CD8-positive, alpha-beta memory T cell (primary cell): ENCODE measurements at places on chromosomes 12 and 14.

DNA sequence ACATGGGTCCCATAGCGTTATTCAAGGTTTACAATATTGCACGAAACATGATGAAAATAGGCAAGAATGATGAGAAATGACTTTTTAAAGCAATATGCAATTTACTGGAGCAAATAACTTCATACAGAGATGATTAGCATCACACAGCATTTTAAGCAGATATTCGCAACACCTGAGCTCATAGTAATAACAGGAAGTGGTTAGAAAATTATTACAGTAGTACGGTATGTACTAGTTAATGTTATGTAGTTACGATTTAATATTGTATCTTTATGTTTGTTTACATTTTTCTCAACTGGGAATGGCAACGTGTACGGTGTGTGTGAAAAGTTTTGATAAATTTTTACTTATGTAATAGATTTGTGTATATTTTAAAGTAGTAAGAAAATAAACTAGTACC lies 102.6 kb downstream of the OSBPL8 start:
- DNase-seq: no peak

DNA sequence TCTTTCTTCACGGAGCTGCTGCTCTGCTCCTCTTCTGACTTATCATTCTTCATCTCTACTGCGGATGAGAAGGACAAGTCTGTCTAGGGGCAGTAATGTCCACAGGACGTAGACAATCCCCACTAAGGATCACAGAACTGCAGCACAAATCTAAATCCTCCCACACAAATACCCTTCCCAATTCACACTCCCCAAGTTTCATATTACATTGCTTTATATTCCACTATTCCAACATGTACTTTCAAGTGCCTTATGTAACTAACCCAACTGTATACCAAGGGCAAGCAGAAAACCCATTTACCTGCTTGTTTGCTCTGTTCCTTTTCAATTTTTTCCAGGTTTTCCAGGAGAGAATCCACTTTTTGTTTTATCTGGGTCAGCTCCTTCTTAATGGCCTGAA lies 55.6 kb upstream of the OR5AU1 start:
- DNase-seq: no peak

- DNase-seq: no peak
Measured at GRCh38 chr12:78248321-78248720, 417.6 kb downstream of the NAV3 start.

- no peak for DNase-seq
Measured at GRCh38 chr12:104632724-104633201, 176.0 kb downstream of the CHST11 start.

DNA sequence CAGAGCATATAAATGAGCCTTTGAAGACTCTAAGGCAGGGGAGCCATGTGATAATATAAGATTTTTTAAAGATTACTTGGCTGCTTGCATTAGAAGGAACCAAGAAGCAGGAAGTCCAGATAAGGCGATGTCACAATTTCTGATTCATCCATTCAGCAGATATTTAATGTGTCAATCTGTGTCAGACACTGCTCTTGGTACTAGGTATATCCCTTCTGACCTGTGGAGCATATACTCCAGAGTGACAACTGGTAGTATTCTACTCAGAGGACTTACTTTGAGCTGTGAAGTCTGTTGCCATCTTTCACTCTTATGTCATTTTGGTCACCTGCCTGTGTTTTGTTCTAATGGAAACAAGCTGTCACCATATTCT lies 10.7 kb downstream of the EID3 start:
- DNase-seq: no peak

- no peak for DNase-seq
Measured at GRCh38 chr14:34111953-34112352, 161.1 kb upstream of the EGLN3 start.

DNA sequence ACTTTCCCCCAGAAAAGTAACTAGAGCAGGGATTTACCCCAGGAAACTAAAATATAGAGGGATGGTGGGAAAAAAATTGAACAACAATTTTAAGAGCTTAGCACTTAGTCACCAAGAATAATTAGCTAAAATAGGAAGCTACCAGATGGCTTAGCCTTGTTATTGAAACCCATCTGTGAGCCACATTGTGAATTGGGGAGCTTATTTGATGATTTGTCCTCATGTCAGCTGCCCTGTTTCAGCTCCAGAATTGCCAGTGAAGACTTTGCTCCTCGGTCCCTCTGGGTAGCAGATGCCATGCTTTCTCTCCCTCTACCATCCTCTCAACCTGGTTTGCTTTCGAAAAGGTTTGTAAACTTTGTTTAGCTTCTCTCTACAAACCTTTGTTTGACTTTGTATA lies 67.7 kb upstream of the PTHLH start:
- no peak for DNase-seq

DNA sequence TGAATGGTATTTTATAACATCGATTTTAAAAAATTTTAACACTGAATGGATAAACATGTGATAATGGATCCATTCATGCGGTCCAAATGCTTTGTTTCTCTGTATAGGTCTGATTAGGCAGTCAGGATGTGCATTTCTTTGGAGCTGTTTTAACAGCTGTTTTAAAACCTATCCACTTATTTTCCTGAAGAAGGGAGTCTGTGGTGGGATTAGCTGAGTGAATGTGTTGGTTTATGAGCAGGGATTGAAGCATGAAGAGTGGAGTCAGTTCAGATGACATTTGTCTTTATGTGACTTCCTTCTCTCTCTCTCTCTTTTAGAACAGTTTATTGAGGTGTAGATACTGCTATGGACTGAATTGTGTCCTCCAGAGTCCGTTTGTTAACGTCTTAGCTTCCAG lies 37.7 kb downstream of the GLT8D2 start:
- no peak for DNase-seq

- no peak for DNase-seq
Measured at GRCh38 chr12:52832985-52833905, 866 bp downstream of the KRT79 start.

DNA sequence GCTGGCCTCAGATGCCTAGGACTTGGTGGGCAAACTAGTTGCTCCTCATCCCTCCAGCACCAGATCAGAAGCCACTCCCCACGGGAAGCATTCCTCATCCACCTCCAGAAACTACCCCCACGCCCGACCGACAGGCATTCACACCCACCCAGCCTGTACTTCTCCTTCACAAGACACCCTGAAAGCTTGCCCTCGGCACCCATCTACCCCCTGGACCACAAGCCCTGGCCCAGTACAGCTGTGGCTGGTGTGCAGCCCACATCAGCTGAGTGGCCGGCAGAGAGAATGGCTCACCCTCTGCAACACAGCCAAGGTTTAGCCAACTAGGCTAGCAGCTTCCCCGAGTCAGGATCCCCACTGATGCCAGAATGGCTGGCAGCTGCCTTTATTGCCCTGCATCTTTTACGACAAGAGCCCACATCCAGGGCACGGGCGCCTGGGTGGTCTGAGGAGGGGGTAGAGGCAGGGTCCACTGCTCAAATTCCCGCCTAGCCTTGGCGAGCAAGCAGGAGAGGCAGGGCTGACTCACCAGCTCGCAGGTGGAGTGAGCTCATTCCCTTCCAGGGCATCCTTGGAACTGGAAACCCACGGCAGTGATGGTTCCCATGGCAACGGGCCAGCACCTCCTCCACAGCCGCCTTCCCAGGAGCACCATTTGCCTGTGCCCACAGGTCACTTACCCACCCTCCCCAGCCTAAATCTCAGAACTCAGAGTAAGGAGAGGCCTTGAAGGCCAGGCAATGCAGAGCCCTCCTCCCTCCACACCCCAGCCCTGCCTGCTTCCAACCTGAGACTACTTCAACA lies 17.1 kb downstream of the ACTN1 start:
- no peak for DNase-seq

DNA sequence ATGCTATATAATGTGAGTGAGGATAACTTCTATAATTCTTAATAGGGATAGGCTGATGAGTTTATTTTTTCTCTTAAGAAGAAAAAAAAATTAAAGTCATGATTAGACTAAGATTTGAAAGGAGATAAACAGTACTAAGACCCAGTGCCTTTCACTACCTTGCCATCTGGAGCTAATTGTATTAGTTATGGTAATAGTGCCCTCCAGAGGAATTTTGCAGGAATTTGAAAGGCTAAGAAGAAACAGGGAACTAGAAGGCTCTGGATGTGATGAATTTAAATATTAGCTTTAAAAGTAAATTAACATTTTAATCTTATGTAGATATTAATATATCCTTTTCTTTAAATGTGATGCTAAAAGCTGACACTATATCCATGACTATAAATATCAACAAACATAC lies 36.6 kb upstream of the PIK3C2G start:
- DNase-seq: no peak
